ENCODE measurements at places on chromosomes 1 and 21.

DNA sequence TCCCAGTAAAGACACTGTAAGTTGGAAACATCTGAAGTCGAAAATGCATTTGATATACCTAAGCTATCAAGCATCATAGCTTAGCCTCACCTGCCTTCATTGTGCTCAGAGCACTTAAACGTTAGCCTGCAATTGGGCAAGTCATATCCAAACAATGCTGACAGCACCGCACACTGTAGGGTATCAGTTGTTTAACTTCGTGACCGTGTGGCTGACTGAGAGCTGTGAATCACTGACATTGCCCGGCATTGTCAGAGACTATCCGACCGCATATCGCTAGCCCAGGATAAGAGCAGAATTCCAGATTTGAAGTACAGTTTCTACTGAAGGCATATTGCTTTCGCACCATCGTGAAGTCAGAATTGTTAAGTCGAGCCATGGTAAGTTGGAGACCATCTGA lies 41.5 kb downstream of the GALNT2 start:
- peaks cover 65% of the 10 kb centered on the region for H3K36me3 ChIP-seq
- H3K4me1 ChIP-seq: peaks cover 100% of the 10 kb centered on the region
- no peak overlapping the region for H3K4me3 ChIP-seq
- DNase-seq: no peak
- peak overlapping the region; percentile 86 for H3K27ac ChIP-seq

- no peak for DNase-seq
- H3K27ac ChIP-seq: no peak overlapping the region
- H3K27me3 ChIP-seq: no peaks in the 10 kb centered on the region
- no peaks in the 10 kb centered on the region for H3K4me1 ChIP-seq
- no peaks in the 10 kb centered on the region for H3K36me3 ChIP-seq
Measured at GRCh38 chr21:43278766-43279577, 110.2 kb downstream of the CRYAA start.

- peak; percentile 91 for DNase-seq
- H3K27ac ChIP-seq: peak overlapping the region; percentile 71
- H3K36me3 ChIP-seq: no peaks in the 10 kb centered on the region
- peaks cover 19% of the 10 kb centered on the region for H3K4me1 ChIP-seq
- H3K27me3 ChIP-seq: no peaks in the 10 kb centered on the region
- peak overlapping the region; percentile 66 for H3K4me3 ChIP-seq
Measured at GRCh38 chr1:111346089-111346885, 55.6 kb downstream of the CHIA start.

DNA sequence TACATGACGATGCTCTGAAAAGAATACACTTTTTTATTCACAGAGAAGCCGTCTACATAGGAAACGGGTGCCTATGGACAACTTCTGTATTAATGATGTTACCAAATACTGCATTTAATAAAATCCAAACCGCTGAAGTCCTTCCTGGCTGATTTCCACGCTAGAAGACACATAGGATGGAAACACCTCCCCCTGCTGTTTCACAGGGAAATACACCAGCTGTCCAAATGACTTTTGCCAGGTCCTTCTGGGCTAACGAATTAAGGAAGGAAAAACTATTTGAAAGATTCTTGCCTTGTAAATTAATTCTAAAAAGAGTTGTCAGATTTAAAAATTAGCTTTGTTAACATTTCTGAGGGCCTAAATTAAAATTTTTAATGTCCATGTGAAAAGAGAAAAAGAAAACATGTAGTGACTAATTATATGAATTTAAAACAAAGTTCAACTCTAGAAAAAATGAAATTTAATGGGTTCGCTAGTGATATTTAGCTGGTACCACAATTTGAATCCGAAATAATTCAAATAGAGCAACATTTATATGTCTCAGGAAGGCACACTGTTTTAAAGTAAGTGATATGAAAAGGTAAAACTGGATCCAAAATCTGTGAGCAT lies 146.0 kb downstream of the RERE start:
- H3K36me3 ChIP-seq: no peaks in the 10 kb centered on the region
- no peaks in the 10 kb centered on the region for H3K4me1 ChIP-seq
- no peaks in the 10 kb centered on the region for H3K27me3 ChIP-seq
- H3K4me3 ChIP-seq: no peak overlapping the region

- H3K27me3 ChIP-seq: no peaks in the 10 kb centered on the region
- no peaks in the 10 kb centered on the region for H3K36me3 ChIP-seq
- H3K27ac ChIP-seq: no peak overlapping the region
- H3K4me1 ChIP-seq: no peaks in the 10 kb centered on the region
- no peak overlapping the region for H3K4me3 ChIP-seq
- no peak for DNase-seq
Measured at GRCh38 chr1:94676686-94677085, 135.1 kb upstream of the F3 start.

DNA sequence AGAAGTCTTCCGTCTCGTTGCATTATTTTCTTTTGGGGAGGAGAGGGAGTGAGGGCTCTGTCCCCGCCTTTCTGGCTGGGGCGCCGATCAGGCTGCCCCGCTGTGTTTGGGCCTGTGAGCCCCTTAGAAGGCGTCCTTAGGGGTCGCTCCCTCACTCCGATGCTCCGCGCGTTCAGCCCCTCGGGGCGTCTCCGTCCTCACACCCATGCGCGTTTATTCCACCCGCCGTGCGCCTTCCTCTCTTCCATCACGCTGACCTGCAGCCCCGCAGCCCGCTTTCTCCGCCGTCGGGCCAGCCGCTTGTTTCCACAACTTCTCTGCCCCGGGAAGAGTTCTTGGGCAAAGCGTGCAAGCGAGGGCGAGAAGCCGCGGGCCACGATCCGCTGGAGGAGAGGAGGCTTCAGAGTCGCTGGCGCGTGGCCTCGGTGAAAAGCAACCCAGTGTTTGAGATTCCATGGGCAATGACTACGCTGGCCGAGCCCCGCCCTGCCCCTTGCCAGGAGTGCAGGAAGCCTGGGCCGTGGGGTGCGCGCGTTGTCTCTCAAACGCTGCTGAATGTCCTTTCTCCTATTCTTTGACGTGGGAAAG lies 27.7 kb downstream of the TRIM11 start:
- no peak for DNase-seq
- no peak overlapping the region for H3K27ac ChIP-seq
- no peaks in the 10 kb centered on the region for H3K4me1 ChIP-seq
- H3K36me3 ChIP-seq: no peaks in the 10 kb centered on the region
- H3K27me3 ChIP-seq: no peaks in the 10 kb centered on the region
- no peak overlapping the region for H3K4me3 ChIP-seq

GRCh38 chr1:160580221-160580812 lies 1.0 kb upstream of the CD84 start:
- no peak overlapping the region for H3K4me3 ChIP-seq
- H3K27ac ChIP-seq: peak overlapping the region; percentile 27
- peaks cover 36% of the 10 kb centered on the region for H3K4me1 ChIP-seq
- no peaks in the 10 kb centered on the region for H3K27me3 ChIP-seq
- no peak for DNase-seq
- no peaks in the 10 kb centered on the region for H3K36me3 ChIP-seq

GRCh38 chr1:113788802-113789201 lies 23.5 kb downstream of the RSBN1 start:
- H3K4me3 ChIP-seq: no peak overlapping the region
- H3K36me3 ChIP-seq: peaks cover 36% of the 10 kb centered on the region
- H3K4me1 ChIP-seq: peaks cover 43% of the 10 kb centered on the region
- DNase-seq: no peak
- no peaks in the 10 kb centered on the region for H3K27me3 ChIP-seq
- no peak overlapping the region for H3K27ac ChIP-seq

GRCh38 chr1:227709451-227709850 lies 25.7 kb downstream of the JMJD4 start:
- H3K27me3 ChIP-seq: no peaks in the 10 kb centered on the region
- no peak overlapping the region for H3K4me3 ChIP-seq
- no peaks in the 10 kb centered on the region for H3K36me3 ChIP-seq
- DNase-seq: no peak
- H3K4me1 ChIP-seq: peaks cover 3% of the 10 kb centered on the region

DNA sequence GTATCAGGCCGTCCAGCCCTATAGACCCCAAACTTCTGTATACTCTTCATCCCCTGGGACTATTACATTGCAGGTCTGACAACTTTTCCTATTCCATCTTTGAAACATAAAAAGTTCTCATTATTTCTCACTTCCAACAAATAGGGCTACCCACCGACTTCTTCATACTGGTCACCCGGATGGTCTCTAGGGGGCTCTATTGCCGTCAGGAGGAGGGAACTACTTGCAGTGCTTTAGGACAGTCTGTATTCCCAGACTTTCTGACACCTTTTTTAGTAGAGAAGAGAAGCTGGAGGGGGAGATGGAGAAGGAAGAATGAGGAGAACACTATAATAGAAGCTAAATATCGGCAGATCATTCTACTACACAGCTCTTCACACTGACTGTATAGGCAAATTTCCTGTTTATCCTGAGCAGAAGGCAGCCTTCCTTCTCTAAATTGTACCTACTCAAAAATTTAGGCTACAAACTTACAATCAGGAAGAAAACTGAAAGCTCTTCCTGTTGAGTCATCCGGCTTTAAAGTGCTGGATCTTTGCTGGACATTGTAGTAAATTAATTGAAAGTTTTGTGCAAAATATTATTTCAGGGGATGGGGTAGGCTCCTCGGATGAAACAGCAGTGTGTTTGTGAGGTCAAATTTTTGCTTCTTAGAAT lies 54.6 kb downstream of the CDC7 start:
- peaks cover 13% of the 10 kb centered on the region for H3K4me1 ChIP-seq
- H3K27me3 ChIP-seq: no peaks in the 10 kb centered on the region
- no peaks in the 10 kb centered on the region for H3K36me3 ChIP-seq

DNA sequence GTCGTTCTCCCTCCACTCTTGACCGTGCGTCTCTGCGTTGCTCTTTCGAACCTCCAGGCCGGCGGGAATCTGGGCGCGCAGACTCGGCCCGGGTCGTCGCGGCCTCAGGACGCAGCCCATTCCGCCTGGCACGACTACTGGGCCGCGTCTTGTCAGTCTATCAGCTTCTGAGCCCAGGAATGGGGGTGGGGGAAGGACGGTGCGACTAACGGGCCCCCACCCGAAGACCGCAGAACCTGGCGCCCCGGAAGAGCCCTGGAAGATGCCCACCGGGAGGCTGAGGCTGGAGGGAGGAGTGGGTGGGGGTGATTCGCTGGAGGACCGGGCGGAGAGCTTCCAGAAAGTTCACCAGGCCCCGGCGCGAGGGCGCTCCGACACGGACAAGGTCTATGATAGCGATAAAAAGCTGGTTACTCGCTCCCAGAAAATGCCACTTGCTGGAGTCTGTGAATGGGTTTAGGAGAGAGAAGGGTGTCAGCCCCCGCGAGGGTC lies 1.7 kb upstream of the DMRTA2 start:
- no peaks in the 10 kb centered on the region for H3K36me3 ChIP-seq
- DNase-seq: no peak
- no peaks in the 10 kb centered on the region for H3K27me3 ChIP-seq
- no peak overlapping the region for H3K27ac ChIP-seq
- no peaks in the 10 kb centered on the region for H3K4me1 ChIP-seq
- no peak overlapping the region for H3K4me3 ChIP-seq

DNA sequence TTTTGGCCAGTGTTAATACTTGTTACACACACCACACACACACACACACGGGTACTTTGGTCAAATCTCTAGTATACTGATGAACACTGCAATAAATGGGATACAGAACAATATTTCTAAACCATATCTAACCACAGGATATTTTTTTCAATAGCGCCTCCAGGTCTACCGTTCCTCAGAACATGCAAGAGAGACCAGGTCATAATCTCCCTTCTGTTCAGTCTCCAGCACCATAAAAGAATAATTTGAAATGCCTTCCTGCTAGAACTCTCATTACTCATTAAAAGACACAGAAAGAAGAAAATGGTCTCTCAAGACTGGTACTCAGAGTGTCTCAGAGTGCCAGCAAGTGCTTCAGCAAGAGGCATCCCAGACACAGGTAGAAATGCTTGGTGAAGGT lies 11.5 kb upstream of the SLC44A3 start:
- H3K4me3 ChIP-seq: no peak overlapping the region
- no peaks in the 10 kb centered on the region for H3K27me3 ChIP-seq
- H3K36me3 ChIP-seq: no peaks in the 10 kb centered on the region
- DNase-seq: no peak
- peaks cover 19% of the 10 kb centered on the region for H3K4me1 ChIP-seq
- H3K27ac ChIP-seq: no peak overlapping the region

DNA sequence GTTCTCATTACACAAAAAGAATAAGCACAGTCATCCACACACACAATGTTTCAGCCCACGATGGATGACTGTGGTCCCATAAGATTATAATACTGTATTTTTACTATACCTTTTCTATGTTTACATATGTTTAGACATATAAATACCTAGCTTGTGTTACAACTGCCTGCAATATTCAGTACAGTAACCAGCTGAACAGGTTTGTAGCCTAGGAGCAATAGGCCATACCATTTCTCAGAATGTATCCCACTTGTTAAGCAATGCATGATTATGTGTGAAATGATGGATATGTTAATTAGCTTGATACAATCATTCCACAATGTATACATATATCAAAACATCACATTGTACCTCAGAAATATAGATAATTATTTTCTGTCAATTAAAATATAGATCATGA lies 33.2 kb upstream of the SAMD13 start:
- no peaks in the 10 kb centered on the region for H3K27me3 ChIP-seq
- H3K4me3 ChIP-seq: no peak overlapping the region
- no peak for DNase-seq
- no peak overlapping the region for H3K27ac ChIP-seq

DNA sequence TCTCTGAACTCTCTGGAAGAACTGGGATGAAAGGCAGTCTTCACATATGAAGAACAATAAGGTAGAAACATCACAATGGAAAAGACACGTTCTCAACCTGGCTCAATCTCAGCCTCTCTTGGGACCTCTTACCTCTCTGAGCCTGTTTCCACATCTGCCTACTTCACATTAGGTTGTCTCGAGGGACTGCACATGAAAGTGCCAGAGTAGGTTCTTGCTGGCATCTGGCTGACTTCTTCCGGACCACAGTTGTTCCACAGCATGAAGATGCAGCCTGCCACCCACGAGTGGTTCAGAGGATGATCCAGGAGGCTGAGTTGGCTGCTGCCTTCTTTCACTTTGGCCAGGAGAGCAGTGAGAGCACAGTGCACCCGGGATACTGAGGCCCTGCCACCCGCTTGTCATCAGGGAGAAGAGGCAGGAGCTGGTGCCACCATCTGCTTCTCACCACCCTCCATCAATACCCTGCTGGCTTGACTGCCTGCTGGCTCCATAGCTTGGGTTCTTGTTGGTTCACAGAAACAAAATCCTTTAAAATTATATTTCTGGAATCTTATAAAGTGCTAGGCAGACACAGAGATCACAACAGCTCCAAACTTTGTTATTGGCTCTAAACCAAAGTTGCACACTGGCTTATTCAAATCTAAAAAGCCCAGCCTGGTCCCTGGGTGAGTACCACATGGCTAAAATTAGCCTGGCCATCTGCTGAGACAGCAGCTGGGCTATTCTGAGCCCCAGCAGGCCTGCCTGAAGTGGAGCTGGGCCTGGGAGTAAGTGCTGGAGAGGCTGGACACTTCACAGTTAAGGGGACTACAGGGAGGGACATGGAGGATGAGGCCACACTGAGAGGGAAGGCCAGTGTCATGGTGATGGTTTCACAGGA lies 46.9 kb upstream of the LIN9 start:
- no peak for DNase-seq
- no peaks in the 10 kb centered on the region for H3K27me3 ChIP-seq
- H3K27ac ChIP-seq: no peak overlapping the region
- no peak overlapping the region for H3K4me3 ChIP-seq
- H3K36me3 ChIP-seq: peaks cover 37% of the 10 kb centered on the region

GRCh38 chr1:29312469-29313461 lies 76.4 kb downstream of the PTPRU start:
- no peaks in the 10 kb centered on the region for H3K36me3 ChIP-seq
- no peak overlapping the region for H3K4me3 ChIP-seq
- no peaks in the 10 kb centered on the region for H3K4me1 ChIP-seq
- DNase-seq: no peak
